ENCODE measurements at places on chromosomes 7 and 10.

DNA sequence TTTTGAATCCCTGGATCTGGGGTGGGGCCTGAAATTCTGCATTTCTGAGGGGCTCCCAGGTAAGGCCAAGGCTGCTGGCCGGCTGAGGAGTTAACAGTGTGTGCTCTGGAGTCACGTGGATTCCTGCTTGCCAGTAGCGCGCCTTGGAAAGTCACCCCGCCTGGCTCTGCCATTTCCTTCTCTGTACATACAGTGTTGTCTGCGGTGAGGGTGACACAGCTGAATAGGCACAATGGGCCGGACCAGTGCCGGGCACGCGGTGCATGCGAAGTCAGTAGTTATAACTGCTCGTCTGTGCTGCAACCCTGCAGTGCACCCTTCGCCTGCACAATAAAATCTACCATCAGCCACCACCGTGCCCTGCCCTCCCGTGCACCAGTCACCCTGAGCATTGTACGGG lies 68.0 kb upstream of the EEPD1 start:
- DNase-seq, result no peak

GRCh38 chr10:71134732-71135211 lies 77.6 kb upstream of the UNC5B start:
- DNase-seq, result no peak

GRCh38 chr7:32163141-32163806 lies 93.1 kb upstream of the PDE1C start:
- no peak for DNase-seq

GRCh38 chr10:114548662-114549061 lies 109.4 kb downstream of the ABLIM1 start:
- DNase-seq, result peak; percentile 41

DNA sequence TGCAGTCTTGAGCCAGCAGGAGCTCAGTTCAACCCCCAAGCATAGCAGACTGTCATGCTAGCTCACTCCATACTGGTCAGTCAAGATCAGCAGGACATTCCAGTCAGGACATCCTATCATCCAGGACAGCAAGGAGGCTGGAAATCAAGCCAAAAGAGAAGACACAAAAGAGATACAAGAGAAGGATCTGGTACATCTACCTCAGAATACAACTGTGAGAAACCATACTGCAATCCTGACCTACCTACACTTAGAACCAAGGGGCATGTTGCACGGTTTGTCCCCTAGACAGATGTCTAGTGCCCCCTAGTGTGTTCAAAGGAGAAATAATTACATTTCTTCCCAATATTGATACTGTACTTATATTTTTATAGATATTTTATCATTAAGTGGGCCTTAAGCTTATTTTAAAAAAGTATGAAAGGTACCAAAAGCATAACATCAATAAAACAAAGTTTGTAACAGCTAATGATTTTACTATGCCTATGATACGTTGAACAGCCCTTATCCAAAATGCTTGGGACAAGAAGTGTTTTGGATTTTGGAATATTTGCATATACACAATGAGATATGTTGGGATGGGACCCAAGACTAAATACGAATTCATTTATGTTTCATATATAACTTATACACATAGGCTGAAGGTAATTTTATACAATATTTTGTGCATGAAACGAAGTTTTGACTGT lies 26.7 kb downstream of the ERCC6 start:
- no peak for DNase-seq

GRCh38 chr7:66359656-66360211 lies 154.6 kb downstream of the TPST1 start:
- no peak for DNase-seq

GRCh38 chr7:120916121-120916520 lies 34.5 kb upstream of the ING3 start:
- DNase-seq, result no peak

GRCh38 chr7:108589874-108590273 lies 20.2 kb downstream of the DNAJB9 start:
- DNase-seq, result no peak

- DNase-seq, result no peak
Measured at GRCh38 chr7:123260428-123260960, 60.7 kb upstream of the SLC13A1 start.

GRCh38 chr10:25678666-25679065 lies 255.4 kb upstream of the MYO3A start:
- DNase-seq, result no peak

DNA sequence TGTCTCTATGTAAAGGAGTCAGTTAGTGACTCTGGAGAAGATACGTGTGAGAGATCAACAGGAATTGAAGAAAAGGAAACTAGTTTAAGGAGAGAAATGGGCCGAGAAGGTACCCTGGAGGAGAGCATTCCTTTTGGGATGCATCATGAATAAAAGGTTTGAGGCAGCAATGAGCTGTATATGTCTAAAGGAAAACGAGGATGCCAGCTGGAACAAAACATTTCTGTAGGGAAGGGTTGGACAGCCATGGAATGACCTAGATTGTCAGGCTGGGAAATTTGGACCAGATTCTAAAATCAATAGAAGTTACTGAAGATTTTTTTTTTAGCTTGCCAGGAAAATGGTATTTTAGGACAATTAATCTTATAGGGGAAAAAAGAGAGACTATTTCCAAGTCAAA lies 17.2 kb upstream of the MPP7 start:
- no peak for DNase-seq

- DNase-seq, result no peak
Measured at GRCh38 chr10:62327885-62328284, 46.3 kb upstream of the ZNF365 start.

- DNase-seq, result no peak
Measured at GRCh38 chr7:27189295-27189996, 4.4 kb upstream of the HOXA11 start.

DNA sequence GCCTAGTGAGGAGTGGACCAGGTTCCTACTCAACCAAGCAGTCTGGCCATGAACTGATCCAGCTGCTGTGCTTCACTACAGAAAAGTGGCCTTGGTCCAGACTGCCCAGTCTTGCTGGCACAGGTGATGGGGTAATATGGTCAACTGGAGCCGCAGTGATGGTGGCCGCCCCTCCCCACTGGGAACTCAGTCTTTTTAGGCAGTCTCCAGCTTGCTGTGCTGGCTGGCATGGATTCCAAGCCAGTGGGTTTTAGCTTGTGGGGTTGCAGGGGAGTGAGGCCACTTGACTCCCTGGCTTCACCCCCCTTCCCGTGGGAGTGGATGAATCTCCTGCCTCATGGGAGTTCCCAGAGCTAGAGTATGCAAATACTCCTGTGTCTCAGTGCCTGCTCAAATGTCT lies 52.7 kb upstream of the CDK6 start:
- no peak for DNase-seq

GRCh38 chr7:49150486-49150885 lies 226.1 kb downstream of the CDC14C start:
- no peak for DNase-seq

DNA sequence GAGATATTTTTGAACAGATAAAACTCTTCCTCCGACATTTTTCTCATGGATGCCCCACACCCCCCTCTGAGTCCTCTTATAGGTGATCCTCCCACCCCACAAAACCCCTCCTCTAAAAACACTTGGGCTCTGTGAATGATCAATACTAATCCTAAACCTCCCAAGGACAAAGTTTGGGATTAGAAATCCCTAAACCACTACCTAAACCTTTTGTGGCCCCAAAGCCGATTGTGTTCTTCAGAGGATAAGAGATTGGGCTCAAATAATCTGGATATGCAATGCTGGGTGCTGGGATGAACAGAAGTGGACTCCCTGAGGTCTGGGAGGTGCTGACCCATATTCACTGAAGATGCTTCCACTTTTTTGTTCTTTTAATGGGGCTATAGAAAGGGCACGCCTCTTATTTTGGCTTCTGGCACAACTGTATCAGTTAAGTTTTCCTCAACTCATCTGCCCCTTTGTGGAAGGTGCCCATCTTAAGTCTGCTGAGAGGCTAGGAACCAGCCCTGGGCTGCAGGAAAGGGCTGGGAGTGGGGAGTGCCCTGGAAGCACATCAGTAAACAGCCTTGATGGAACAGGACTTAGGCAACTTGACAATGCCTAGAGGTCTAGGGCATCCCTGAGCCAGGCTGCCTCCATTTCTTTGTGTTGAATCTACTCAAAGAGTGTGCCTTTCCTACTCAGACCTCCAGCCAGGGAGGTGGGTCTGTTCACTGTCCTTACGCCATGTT lies at the start of gene OPN1SW:
TSS of gene OPN1SW (minus strand) at position 51 of the 731 bp plus-strand sequence. CDS start at position 38, 13 bp downstream.
- DNase-seq, result no peak

DNA sequence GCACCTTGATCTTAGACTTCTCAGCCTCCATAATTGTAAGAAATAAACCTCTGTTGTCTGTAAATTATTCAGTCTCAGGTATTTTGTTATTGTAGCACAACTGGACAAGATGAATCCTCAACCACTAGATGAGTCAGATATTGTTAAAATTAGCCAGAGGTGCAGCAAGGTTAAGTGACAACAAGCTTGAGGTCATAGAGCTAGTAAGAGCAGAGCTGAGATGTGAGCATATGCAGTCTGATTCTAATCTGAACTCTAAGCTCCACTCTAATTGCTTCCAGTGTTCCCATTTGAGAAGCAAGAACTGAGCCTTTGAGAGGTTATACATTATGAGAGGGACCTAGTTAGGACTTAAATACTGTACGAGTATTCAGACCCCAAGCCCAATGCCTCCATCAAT lies 93.1 kb downstream of the FZD1 start:
- DNase-seq, result no peak

DNA sequence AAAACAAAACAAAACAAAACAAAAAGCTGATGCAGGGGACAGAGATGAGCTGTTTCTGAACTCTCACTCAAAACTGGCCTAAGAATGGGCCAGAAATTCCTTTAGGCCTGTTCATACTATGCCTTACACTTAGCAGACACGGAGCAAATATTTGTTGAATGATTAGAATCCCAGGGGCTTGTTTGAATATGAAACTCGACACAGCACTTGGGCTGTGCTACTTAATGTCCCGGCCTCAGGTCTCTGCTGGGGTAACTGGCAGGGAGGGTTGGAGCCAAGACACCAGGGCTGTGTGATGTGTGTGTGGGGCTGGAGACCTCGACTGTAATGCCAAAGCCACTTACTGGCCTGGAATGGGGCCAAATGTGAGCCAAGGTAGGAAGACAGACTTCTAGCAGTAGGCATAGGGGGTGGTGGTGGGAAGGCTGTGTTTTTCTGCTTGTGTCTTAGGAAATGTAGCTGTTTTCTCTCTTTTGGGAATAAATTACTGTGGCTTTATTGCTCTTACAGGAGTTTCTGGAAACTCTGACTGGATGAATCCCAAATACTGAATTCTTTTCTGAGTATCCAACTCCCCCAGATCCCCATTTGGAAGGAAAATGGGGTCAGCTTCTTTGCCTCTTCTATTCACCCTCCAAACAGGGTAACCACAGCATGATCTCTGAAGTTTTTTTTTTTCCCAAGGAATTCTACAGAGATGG lies 66.7 kb downstream of the EMX2 start:
- no peak for DNase-seq

GRCh38 chr10:4246881-4247358 lies 461.9 kb upstream of the KLF6 start:
- DNase-seq, result no peak

GRCh38 chr10:124128811-124129145 lies 35.4 kb upstream of the CHST15 start:
- DNase-seq, result no peak

DNA sequence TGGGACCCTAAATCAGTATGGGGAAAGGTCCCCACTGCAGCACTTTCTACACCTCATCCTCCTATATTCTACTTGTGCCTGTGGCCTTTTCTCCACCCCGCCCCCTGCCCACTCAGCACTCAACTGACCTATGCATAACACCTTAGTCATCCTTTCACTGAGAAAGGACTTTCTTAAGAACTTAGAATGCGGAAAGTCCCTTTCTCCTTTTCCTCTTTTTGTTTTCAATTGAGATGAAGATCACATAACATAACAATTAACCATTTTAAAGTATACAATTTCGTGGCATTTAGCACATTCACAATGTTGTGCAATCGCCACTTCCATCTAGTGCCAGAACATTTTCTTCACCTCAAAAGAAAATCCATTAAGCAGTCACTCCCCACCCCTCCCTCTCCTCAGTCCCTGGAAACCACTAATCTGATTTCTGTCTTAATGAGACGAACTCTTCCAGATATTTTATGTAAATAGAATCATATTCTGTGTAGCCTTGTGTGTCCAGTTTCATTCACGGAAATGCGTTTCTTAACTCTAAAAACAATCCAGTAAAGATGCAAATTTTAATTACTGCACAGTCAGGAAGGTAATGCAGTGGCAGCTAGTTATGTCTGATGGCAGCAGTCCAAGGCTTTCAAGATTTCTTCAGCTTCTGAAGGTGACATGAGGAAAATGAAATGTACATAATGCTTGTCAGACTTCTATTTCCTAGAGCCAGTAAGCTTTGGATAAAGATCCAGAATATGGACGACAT lies 41.7 kb downstream of the FAS start:
- DNase-seq, result no peak

DNA sequence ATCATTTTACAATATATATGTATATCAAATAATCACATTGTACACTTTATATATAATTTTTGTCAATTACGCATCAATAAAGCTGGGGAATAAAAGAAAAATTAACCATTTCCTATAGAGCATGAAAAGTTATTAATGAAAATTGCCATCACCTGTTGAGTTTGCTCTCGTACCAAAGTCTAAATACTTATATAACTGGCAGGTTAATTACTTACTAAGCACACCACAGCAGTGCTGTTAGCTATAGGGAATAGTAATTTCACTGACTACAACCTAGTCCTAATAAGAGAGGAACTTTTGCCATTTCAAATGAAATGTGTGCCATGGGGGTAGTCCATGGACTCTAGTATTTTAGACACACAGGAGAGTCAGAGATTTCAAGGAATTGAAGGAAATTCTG lies 176.9 kb upstream of the COL1A2 start:
- DNase-seq, result no peak

DNA sequence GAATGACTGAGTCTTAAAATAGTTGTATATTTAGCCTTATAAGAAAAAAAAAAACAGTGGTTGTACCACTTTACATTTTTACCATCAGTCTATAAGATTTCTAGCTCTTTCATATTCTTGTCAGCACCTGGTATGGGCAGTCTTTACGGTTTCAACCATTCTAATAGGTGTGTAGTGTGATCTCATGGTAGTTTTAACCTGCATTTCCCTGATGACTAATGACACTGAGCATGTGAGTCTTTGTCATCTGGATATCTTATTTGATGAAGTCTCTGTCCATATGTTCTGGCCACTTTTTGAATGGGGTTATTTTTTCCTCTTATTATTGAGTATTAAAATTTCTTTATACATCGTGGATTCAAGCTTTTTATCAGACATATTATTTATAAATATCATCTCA lies 365.3 kb upstream of the IGFBP3 start:
- no peak for DNase-seq

- no peak for DNase-seq
Measured at GRCh38 chr10:132540456-132540855, 2.9 kb downstream of the INPP5A start.

GRCh38 chr7:41779918-41780317 lies 77.0 kb upstream of the INHBA start:
- no peak for DNase-seq

Data from neuronal stem cell (in vitro differentiated cells).